ENCODE measurements at places on chromosomes 6 and 20.

GRCh38 chr6:161161121-161161520, 112.7 kb downstream of the AGPAT4 start:
- DNase-seq, result no peak

DNA sequence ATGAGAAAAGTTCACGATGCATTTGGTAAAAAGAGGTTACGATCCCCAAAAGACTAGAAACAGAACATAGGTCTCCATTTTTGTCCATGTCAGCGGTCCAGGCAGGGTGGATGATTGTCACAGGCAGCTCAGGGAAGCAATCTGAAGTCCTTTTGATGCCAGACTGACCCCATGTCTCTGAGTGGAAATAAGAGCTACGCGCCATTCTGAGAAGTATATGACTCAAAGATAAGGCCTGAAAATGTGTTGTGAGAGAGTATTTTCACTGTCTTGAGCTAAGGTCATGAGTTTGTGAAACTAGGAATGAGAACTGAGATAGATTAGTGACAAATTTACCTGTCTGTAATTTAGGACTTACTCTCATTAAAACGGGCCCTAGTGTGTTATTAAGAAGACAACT, 69.5 kb downstream of the LYRM4 start:
- no peak for DNase-seq

DNA sequence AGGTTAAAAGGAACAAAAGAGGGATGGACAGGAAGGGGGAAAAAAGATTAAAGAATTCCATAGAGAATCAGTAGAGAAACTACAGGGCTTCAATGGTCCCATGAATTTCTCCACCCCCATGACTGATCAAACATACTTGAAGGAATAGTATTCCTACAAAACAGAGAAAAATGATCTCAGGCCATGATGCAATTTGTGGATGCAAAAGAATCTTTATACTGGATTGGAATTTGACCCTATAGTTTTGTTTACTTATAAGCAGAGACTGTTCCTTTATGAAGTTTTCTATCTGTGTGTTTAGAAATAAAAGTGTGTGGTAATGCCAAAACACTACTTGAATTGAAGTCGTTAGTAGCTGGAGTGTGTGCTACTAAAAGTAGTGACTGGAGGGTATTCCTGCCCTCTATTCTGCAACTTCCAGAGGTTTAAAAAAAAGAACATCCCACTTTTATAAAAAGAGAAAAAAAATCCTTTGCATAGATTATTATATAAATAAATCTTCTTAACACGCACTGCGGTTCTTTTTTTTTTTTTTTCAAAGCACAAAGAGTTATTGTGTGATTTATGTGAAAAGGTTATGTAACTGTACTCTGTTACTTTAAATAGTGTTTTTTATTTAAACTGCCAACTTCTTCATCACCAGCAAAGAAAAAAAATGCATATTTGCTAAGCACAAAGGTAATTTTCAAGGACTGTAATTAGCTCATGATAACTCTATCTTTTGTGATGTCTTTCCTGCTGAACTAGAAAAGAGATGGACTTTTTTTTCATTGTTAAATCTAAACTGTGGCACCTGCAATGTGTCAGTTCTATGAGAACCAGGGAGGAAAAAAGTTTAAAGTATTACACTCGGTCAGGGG, 214.5 kb upstream of the CITED2 start:
- no peak for DNase-seq

DNA sequence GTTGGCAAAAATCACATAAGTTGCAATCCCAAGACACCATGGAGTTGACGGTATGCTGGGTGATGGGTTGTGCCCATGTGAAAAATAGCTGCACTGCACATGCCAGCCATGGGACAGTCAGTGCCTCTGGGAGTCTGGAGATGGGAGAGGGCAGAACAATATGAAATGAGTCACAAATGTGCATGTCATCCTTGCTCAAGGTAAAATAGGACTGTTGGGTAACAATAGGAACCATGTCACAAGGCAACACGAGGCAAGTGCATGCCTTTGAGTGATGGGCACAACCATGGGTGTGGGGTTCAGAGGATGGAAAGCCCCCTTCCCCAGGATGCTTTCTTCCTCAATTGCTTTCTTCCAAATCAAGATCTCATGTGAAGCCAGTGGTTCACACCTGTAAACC, 70.5 kb upstream of the PIM1 start:
- DNase-seq, result no peak

- no peak for DNase-seq
These were observed 150.0 kb upstream of the SLC22A16 start for GRCh38 chr6:110626442-110626841.

DNA sequence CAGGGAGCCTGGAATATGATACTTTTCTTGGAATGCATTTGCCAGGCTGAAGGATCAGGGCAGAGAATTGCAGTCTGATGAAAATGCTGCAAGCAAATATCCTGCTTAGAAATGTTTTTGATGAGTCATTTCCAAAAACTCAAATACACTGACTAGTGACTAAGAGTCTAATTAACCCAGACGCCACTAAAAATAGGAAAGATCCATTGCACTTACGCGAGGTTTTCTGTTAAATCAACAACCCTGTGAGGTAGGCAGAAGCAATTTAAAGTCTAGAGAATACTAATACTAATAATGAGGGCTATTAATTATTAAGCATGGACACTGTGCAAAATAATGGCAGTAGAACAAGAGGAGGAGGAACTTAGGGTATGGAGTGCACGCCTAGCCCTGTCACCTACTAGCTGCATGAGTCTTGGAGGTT, 130.1 kb upstream of the DOK5 start:
- no peak for DNase-seq

- DNase-seq, result no peak
These were observed 51.4 kb downstream of the JPH2 start for GRCh38 chr20:44135417-44136204.

DNA sequence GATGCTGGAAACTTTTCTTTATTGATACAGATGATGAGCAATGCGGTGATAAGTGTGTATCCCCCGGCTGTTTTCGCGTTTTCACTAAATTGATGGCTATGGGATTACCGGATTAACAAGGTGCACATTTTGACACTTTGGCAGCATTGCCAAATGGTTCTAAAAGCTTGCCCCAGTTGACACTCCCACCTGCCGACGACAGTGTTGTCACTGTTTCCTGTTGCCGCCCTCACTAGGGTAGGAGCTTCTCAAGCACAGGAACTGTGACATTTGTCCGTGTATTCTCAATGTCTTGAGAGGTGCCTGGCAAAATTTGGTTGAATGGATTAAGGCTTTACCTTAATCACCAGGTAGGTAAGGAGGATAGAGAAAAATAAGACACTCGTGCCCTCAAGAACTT, 9.8 kb upstream of the MAPK13 start:
- no peak for DNase-seq

GRCh38 chr6:155495011-155495768, 39.6 kb upstream of the NOX3 start:
- peak; percentile 12 for DNase-seq

DNA sequence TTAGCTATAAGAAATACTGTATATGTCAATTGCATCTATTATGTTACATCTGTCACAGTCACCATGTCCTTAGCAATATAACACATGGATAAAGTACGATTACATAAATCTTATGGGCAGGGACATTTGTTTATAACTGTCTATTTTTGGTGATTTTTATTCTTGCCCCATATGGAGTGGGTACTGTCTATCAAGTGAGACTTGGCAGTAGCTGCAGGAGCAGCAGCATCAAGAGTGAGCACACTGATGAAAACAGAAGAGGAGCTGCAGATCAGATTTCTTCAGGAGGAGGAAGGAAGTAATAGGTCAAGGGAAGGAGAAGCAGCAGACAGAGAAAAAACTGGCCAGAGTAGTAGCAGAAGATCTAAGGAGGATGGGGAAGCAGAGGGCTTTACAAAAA, 516.7 kb downstream of the C6orf118 start:
- peak; percentile 31 for DNase-seq

DNA sequence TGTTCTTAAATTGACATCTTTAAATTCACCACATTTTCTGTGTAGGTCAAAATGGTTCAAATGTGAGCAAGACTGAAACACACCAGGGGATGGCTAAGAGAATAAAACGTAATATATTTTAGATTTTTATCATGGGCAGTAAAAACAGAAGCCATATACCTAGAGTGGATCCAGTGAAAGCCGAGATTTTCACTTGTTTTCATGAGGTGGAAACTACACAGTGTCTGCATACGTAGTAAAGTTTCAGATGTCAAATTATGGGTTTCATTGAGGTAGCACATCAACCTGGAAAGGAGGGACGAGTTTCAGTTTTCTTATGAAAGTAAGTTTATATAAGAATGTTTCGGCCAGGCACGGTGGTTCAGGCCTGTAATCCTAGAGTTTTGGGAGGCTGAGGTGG, 25.9 kb downstream of the METTL24 start:
- no peak for DNase-seq

DNA sequence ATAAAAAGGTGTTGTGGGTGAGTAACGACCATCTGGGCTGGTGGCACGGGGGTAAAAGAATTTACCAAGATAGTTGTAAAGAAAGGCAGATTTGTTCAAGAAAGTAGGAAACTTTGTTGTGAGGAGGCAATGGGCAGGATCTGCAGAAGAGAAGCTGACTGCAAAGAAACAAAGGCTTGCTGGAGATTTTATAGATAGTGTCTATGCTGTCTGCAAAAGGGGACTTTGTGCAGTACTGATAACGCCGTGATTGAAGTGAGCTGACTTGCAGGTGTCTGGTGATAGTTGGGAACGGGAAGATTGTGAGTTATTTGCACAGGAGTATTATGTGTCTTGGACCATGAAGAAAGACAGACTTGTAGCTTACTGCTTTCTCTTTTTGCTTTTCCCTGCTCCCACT, 36.8 kb upstream of the GSTA3 start:
- DNase-seq, result no peak

- DNase-seq, result peak; percentile 81
These were observed 45.0 kb downstream of the SLC23A2 start for GRCh38 chr20:4956200-4956810.

DNA sequence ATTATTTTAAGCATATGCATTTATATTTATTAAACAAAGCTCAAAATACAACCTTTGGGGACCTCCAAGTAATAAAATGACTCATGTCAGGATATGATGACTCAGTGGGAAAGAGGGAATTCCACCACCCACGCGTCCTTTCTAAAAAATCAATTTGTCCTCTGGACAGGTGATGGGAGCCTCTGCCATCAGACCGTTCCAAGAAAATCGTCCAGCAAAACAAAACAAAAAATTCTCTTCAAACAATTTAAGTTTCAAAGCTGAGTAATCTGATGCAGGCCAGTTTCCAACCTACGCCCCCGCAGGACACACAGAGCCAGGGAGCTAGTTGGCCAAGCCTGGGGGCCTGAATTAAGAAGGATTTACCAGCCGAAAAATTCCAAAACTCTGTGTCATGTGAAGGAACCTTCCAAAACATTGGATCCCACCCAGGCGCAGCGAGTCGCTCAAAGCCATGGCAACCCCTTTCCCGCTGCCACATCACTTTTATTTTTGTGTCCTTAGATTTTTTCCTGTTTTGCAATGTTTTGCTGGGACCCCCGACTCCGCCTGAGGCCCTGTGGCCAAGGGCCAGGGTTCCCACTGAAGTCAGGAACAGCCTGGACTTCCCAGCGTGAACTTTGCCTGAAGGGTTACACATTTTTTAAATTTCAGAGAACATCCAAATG, 95.3 kb downstream of the NFATC2 start:
- DNase-seq, result peak; percentile 33

DNA sequence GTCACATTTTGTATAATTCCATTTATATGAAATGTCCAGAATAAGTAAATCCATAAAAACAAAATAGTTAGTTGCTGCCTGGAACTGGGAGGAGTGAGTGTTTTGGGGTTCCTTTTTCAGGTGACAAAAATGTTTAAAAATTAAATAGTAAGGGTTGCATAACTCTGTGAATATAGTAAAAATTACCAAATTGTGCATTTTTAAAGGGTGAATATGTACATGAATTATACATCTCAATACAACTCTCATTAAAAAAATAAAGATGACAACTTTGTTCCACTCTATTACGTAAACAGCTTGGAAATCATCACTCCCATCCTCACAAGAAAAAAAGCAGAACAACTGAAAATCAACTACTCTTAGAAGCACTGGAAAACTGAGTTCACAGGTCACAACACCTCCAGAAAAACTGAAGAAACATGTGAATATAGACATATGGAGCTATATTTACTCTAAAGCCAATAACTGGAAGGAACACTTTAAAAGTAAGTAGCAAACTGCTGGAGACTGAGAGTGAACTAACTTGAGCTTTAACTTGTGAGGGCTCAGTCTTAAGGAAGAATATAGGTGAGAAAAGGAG, 40.0 kb downstream of the RANBP9 start:
- no peak for DNase-seq

DNA sequence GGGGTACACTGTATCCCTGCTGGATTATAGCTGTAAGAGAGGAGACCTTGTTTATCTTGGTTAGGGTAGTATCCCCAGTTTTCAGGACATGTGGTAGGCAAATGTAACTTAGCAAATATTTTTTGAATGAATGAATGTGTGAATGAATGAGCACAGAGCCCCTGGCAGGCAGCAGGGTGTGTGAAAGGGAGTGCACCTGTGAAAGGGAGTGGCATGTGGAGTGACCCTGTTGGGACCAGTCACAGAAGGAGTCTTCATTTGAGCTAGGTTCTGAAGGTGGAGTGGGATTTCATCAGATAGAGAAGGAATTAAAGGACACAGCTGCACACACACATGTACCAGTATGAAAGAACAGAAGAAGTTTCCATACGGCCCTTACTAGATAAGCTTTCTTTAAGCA, 4.9 kb downstream of the SMAP1 start:
- DNase-seq, result no peak

GRCh38 chr6:15308435-15309213, 62.8 kb downstream of the JARID2 start:
- DNase-seq, result no peak

GRCh38 chr6:127300411-127300810, 33.7 kb downstream of the RNF146 start:
- DNase-seq, result no peak

DNA sequence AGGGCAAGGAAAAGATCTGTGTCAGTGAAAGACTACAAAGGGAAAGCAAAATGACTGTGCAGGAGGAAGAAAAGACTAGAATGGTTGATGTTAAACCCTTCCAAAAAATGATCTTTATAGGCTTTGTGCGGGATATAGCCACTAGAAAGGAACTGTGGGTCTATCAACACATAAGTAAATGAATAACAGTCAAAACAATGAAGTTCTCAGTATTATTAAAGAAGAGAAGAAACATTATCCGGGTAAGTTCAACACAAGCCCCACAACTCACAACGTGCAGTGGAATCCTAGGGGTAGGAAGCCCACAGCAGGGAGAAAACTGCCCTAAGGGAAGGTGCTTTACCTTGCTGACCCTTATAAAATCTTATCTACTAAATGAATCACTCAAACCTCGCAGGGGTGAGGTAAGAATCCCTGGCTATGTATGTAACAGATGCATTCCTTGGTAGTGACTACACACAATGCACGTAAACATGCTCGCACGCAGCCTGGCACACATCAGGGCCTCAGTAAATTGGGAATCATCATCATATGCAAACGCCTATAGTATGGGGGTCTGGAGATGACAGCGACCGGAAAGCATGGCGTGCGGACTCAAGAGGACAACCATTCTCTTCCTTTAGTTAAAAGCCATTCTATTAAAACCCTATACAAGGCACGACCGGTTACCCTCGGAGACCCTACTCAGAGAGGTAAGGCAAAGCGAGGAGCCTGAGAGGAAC, 11.3 kb downstream of the TFAP2A start:
- no peak for DNase-seq

Measured in cerebellar cortex (tissue), 1 donor.